T47D (cell line): ENCODE measurements at places on chromosomes 2 and 18.
A peak's percentile ranks its signal among the peaks of the same experiment; 100 is the strongest.

DNA sequence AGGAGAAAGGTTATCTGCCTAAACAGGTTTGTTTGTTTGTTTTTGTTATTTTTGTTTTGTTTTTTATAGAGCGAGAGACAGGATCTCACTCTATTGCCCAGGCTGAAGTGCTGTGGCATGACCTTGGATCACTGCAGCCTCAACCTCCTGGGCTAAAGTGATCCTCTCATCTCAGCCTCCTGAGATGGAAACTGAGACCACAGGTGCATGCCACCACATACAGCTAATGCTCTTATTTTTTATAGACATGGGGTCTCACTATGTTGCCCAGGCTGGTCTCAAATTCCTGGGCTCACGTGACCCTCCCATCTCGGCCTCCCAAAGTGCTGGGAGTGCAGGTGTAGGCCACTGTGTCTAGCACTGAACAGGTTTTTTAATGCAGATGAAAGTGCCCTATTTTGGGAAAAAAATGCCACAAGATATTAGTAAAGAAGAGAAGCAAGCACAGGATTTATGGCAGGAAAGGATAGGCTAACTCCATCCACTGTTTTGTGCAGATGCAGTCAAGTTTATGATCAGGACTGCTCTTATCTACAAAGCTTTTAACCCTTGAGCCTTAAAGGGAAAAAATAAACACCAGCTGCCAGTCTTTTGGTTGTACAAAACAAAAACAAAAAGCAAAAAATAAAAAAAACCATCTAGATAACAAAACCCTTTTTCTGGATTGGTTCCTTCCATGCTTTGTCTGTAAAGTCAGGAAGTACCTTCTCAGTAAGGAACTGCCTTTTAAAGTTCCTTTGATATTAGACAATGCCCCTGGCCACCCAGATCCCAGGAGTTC is 29.4 kb downstream of the MAP4K3 start:
- DNase-seq, result no peak

- DNase-seq, result no peak
Measured at GRCh38 chr2:203532957-203533658, 2.0 kb downstream of the RAPH1 start.

- no peak for DNase-seq
Measured at GRCh38 chr2:100390001-100390940, 27.2 kb downstream of the CHST10 start.

- DNase-seq, result no peak
Measured at GRCh38 chr2:5195636-5196035, 496.5 kb upstream of the SOX11 start.

GRCh38 chr2:196217116-196217515 is 45.7 kb upstream of the STK17B start:
- DNase-seq, result no peak

DNA sequence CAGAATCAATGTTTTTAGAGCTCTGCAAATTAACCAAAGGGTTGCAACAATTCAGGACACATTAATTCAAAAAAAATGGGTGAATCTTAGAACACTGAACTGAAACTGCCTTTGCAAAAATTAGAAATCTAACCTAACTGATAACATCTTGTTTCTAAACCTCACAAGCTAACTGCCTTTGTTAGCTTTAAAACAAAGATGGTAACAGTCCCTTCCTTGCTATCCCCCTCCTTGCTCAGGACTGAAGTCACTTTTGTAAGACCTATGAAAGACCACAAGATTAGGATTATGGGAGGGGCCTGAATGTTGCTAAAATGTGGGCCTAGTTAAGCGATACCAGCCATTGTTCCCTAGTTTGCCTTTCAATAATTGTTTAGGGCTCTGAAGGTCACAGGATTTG is 44.9 kb upstream of the LONRF2 start:
- no peak for DNase-seq

DNA sequence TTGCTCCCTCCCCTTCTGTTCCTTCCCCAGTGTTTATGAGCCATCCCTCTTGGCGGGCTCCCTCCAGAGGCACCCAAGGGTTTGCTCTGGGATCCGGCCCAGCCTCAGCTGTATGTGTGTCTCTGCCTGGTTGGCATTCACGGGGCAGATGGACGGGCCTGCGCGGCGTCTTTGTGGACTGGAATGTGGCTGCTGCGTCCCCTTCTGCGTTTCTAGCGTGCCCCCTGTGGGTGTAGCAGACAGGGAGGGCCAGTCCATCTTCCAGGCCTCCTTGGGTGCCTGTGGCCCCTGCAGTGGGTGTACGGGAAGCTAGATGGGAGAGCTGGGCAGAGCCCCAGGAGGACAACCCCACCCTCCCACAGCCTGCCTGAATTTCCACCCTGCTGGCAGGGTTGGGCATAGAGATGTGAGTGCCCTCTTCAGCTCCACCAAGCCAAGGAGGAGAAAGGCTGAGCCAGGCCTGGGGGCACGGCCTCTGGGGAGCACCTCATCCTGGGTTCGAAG is 15.7 kb downstream of the GPC1 start:
- no peak for DNase-seq

GRCh38 chr2:191869178-191869577 is 22.3 kb upstream of the CAVIN2 start:
- DNase-seq, result peak; percentile 33

GRCh38 chr18:49608366-49609255 is 46.8 kb downstream of the LIPG start:
- DNase-seq, result no peak

- DNase-seq, result no peak
Measured at GRCh38 chr2:71607151-71607889, 154.0 kb downstream of the DYSF start.

DNA sequence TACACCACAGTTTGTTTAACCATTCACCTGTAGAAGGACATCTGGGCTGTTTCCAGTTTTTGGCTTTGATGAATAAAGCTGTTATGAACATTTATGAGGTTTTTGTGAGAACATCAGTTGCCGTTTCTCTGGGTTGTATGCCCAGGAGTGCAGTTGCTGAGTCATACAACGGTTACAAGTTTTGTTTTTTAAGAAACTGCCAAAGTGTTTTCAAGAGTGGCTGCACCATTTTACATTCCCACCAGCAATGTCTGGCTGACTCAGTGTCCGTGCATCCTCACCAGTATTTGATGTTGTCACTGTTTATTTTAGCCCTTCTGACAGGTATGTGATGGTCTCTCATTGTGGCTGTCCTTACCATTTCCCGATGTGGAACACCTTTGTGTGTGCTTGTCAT is 48.0 kb upstream of the GPR17 start:
- DNase-seq, result no peak

DNA sequence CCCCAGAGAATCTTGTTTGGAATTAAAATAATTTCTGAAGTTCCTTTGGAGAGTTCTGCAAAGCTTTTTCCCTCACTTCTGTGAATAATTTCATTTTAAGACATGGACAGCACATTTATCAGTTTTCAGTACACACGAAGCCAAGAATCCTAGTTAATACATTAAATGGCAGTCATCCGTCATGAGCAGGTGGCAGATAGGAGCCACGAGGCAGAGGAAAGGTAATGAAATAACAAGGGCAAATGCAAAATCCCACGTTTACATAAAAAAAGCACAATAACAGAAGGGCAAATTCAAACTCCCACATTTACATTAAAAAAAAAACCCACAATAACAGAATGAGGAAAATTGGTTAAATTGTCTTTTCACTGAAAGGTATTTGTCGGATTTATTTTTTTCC is 25.9 kb upstream of the SNTG2 start:
- DNase-seq, result no peak

GRCh38 chr2:118584062-118584749 is 263.2 kb downstream of the EN1 start:
- DNase-seq, result no peak

- DNase-seq, result no peak
Measured at GRCh38 chr2:241739651-241740050, 5.2 kb downstream of the D2HGDH start.

- DNase-seq, result no peak
Measured at GRCh38 chr2:52178845-52179244, 1146.9 kb upstream of the NRXN1 start.

DNA sequence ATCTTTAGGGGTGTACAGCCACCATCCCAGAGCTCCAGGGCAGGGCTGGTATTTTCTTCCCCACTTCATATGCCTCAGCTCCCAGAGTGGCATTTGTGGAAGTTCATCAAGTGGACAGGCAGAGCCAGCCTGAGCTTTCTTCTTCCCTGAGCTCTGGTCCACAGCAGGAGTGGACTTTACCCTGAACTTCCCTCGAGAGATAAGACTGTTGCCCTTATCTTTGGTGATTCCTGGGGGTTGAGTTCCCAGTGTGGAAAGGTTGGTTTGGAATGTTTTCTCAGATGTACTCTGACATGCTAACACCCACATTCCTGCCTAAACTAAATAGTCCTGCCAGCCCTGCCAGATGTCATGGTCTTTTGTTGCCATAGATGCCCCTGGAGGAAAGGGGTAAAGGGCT is 62.0 kb upstream of the LGALSL start:
- no peak for DNase-seq

DNA sequence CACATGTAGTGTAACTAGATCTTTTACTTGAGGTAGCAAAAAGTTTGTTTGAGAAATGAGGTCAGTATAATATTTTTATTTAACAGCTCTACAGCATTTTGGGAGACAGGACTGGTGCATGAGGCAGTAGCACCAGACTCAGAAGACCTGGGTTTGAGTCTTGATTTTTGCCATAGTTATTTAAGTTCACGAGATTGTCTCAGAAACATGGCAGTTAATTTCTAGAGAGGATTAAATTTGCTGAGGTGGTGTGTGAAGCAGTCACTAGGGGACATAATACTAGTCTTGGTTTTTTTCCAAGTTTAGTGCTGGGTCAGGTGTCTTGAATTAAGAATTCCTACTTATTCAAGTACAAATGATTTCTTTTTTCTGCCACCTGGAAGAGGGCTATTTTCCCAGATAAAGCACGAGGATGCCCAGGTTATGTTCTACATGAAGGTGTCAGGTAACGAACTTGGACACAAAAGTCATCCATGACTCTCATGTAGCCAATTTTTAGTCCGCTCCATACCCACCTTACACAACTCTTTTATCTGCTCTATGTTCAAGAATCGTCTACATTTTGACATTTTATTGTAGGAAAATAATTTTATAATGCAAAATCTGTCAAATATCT is 1.4 kb downstream of the MARCHF7 start:
- peak; percentile 16 for DNase-seq

DNA sequence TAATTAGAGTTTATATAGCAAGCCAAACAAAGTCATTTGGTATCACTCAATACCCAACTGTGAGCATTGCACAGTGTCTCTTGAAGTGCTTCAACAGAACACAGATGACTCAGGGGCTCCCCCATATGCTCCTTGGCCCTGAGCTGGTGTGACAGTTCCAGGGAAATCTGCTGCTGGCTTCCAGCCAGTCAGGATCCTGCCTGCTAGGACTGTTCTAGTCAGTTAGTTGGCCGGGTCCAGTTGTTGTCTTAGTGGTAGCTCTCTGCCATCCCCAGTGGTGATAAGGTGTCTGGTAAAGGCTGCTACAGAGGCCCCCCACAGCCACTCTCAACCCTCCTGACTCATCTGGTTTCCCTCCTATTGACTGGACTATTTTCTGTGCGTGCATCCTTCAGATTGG is 100.3 kb downstream of the IRS1 start:
- DNase-seq, result no peak

DNA sequence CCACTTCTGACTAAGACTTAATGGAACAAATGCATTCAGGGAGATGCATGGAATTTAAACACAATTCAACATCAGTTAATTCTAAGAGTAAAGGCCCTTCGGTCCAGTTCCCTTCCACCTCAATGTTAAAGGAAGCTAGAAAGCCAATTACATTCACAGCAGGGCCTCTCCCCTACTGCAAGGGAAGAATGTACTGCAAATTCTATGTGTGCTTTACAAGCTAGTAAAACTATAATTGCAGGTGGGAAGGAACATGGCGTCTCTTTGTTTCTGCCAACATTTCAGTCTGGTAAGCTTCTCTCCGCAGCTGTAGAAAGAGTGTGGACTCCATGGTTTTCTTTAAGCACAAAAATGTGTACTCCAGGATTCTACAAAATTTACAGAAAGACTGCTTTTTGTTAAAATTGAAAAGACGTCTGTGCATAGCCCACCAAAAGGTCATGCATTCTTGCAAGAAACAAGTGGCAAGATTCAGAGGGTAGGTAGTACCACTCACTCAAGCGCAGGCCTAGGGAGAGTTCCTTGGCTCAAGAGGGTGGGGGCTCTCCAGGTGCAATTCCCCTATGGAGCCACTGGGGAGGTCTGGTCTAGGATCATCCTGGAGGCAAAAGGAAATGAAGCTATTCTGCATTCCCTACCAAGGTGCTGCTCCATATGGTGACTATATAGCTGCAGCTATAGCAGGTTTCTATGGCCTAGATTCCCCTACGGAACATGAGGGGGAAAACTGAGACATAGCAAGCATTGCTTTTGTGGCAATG is 127.0 kb upstream of the FZD5 start:
- DNase-seq, result no peak

DNA sequence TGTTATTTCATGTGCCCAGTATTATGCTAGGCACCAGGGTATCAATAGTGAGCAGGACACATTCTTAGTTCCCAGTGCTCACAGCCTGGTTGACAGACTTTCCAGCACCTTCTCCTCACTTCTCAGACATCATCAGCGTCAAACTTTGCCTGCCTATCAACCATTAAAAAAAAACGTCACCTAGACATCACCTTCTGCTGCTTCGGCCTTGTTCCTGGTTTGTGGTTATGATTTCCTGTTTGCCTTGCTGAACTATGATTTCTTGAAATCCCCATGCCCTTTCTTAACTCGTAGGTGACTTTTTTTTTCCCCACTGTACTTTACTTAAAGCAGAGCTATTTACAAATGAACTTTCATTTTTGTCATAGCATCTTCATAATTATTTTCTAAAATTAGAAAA is 60.4 kb upstream of the NABP1 start:
- no peak for DNase-seq

DNA sequence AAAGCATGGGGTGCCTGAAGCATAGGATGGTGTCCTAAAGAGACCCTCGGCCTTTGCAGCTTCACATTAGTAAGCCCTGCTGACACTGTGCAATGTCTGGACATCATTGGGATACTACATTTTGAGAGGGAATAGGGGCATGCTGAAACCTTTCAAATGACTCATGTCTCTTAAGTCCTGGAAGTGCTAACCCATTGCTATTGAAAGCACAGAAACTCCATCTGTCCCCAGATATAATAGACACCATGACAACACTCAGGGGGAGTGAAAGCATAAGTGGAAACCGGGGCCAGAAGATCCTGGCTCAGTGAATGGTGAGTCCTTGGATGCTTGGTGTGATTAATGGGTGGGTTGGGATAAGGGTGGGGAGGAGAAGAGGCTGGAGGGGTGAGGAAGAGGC is 595.5 kb upstream of the ID2 start:
- DNase-seq, result no peak
